ENCODE measurements at places on chromosomes 12 and 14.

- DNase-seq: no peak
Observed at GRCh38 chr14:61510736-61511557, 184.4 kb upstream of the HIF1A start.

- no peak for DNase-seq
Observed at GRCh38 chr12:54270345-54270744, 9.6 kb downstream of the CBX5 start.

DNA sequence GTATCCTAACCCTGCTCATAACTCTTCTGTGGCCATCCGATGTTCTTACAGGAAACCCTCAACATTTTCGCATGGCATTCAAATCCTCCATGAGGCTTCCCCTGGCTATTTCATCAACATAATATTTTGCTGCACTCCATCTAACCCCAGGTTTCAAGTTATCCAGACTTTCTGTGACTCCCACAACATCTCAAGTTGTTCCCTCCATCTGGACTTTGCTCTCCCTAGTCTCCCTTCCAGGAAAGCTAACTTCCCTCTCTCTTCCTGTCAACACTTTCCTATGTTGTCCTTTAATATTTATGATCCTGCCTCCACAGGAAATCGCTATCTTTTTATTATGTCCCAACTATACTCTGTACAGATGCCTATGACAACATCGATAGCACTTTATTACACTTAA is 146.1 kb downstream of the METTL25 start:
- DNase-seq: no peak

DNA sequence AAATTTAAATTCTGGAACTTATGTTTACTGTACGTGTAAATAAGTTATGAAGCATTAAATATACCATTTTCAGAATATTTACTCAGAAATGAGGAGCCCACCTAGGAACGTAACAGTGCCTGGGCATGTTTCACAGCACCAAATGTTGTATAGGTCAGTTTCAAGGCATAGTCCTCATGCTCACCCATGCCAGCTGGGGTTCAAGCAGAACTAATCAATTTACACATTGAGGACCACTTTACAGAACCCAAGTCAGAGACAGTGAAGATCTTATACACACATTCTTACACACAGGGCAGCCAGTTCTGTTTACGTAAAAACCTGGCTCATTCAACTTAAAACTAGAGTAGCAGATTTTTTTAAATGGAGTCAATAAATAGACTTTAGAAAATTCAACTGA is 2.0 kb downstream of the KICS2 start:
- no peak for DNase-seq

All from NCI-H1694 (cell line).